ENCODE measurements at places on chromosomes 1 and 21. TPM values are rescaled to one million over a fixed set of nuclear protein-coding genes. Genes with fewer than 3 reads are reported as not detected.

- no peak for DNase-seq
Observed at GRCh38 chr21:39005502-39005787, 177.8 kb downstream of the PSMG1 start.

- peak; percentile 27 for DNase-seq
Observed at GRCh38 chr21:15732290-15732995, 2.7 kb downstream of the USP25 start.

Gene IQGAP3
- 10.6 TPM for total RNA-seq

DNA sequence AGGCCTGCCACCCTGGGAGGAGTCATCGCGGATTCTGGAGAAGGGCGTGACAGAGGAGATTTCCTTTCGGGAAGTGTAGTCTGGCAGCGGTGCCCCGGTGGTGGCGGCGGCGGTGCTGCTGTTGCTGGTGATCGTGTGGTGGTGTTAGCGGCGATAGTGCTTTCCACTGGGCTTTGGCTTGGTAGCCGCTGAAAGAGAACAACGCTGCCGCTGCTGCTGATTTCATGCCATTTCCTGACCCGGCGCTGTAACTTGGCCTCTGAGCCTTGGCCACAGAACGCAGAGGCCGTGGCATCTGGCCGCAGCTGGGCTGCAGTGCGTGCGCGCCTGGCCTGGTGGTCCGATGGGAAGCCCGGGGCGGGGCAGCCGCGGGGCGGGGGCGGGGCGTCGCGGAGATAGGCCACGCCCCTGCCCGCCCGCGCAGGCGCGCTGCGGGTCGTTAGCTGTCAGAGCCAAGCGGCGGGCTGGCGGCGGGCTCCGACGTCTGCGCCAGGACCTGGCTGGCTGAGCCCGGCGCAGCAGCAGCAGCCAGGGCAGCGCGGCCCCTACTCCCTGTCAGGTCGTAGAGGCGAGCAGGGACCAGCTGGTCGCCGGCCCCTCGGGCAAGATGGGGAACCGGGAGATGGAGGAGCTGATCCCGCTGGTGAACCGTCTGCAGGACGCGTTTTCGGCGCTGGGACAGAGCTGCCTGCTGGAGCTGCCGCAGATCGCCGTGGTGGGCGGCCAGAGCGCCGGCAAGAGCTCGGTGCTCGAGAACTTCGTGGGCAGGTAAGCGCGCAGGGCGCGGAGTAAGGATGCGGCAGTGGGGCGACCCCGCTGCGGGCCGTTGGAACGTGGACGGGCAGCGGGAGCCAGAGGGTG, at the start of gene DNM3:
Gene DNM3, plus strand, starts transcription at position 449 of the 861 bp plus-strand sequence. Its CDS starts 159 bp downstream, at position 608.
- peak; percentile 66 for DNase-seq

- no peak for DNase-seq
Observed at GRCh38 chr1:47912756-47913155, 84.4 kb downstream of the TRABD2B start.

Gene TRIM17
- 1.0 TPM for total RNA-seq

DNA sequence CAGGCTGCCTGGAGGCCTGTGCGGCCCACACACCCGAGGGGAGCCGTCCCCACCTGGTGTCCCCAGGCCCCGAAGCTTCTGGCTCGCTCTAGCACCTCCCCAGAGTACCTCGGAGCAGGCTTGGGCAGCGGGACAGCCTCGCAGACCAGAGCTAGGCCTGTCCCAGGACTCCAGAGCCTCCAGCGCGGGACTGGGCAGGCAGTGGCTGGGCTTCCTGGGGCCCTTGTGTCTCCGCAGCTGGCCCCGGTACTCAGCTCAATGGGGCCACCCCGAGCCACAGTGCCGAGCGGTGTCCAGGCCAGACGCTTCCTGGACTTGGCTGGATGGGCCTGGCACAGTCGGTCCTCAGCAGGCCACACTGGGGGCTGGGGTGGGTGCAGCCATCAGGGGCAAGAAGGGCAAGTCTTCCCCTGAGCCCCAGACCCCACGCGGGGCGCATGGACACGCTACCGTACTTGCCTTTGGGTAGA, 4.9 kb downstream of the SCNN1D start:
- DNase-seq, result no peak

All from activated naive CD4-positive, alpha-beta T cell treated with anti-CD3 and anti-CD28 coated beads for 36 hours (primary cell).